ENCODE measurements at places on chromosomes 5 and 9. TPM values are rescaled to one million over a fixed set of nuclear protein-coding genes. Genes with fewer than 3 reads are reported as not detected.

DNA sequence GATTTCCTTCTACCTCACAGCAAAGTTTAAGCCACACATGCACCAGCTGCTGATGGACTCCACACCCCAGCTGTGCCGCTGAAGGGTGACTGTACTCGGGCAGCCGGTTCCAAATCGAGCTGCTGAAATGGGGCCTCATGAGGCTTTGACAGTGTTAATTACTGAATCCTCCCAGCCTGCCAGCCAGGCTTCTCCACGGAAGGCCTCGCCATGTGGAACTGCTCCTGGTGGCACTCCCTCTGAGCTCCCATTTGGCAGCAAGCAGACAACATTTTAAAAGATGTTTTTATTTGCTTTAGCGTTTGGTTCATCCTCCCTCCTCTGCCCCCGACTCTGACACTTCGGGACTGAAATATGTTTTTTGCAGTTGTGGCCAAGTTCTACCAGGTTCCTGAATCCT, 479.4 kb upstream of the MPDZ start:
- no peaks in the 10 kb centered on the region for H3K4me1 ChIP-seq
- H3K27ac ChIP-seq = no peak overlapping the region
- no peak overlapping the region for H3K4me3 ChIP-seq

GRCh38 chr9:130461218-130461630, 16.5 kb downstream of the ASS1 start:
- H3K27me3 ChIP-seq = peaks cover 16% of the 10 kb centered on the region
- no peak overlapping the region for H3K4me3 ChIP-seq
- H3K36me3 ChIP-seq = no peaks in the 10 kb centered on the region
- H3K27ac ChIP-seq = no peak overlapping the region
- H3K4me1 ChIP-seq = no peaks in the 10 kb centered on the region

GRCh38 chr9:131887680-131888079, 147.8 kb upstream of the RAPGEF1 start:
- no peak for DNase-seq
- H3K27me3 ChIP-seq = no peaks in the 10 kb centered on the region
- H3K27ac ChIP-seq = no peak overlapping the region
- peaks cover 4% of the 10 kb centered on the region for H3K36me3 ChIP-seq

- H3K4me3 ChIP-seq = no peak overlapping the region
- H3K4me1 ChIP-seq = peaks cover 6% of the 10 kb centered on the region
- DNase-seq = no peak
- H3K36me3 ChIP-seq = no peaks in the 10 kb centered on the region
- no peaks in the 10 kb centered on the region for H3K27me3 ChIP-seq
These were observed 12.2 kb downstream of the IRF1 start for GRCh38 chr5:132478366-132478871.

GRCh38 chr9:108041551-108041950, 552.0 kb upstream of the KLF4 start:
- H3K36me3 ChIP-seq = no peaks in the 10 kb centered on the region
- peaks cover 57% of the 10 kb centered on the region for H3K27me3 ChIP-seq
- no peak for DNase-seq
- no peak overlapping the region for H3K27ac ChIP-seq
- H3K4me3 ChIP-seq = no peak overlapping the region

DNA sequence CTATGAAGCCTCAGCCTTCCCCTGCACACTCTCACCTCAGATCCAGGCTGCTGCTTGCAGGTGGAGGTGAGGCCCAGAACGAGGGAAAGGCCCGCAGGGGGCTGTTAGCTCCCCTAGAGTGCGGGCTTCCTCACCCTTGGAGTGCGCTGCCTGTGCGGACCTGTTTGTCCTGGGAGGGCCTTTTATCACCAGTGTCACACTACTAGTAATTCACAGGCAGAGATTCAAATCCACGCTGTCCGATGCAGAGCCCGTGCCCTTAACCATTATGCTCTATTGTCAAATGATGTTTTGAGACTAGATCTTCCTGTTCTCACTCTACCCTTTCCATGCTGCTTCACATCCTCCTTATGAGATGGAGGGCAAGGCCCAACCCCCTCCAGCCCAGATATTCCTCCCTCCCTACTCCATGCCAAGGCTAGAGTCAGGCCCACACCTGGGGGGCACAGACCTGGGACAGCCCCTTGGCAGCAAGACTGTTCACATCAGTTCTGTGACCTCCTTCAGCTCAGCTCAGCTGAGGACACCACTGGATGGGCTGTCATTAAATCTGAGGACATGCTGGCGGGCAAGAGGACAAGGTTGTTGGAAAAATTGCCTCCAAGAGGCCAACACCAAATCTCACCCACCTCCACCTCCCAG, 112.8 kb upstream of the SPOCK1 start:
- no peaks in the 10 kb centered on the region for H3K36me3 ChIP-seq
- no peak overlapping the region for H3K4me3 ChIP-seq
- H3K4me1 ChIP-seq = peaks cover 5% of the 10 kb centered on the region

- H3K36me3 ChIP-seq = peaks cover 2% of the 10 kb centered on the region
- no peak overlapping the region for H3K4me3 ChIP-seq
- no peak for DNase-seq
- peaks cover 18% of the 10 kb centered on the region for H3K27me3 ChIP-seq
- H3K27ac ChIP-seq = peak overlapping the region; percentile 22
- peaks cover 15% of the 10 kb centered on the region for H3K4me1 ChIP-seq
These were observed 277.0 kb downstream of the SMARCA2 start for GRCh38 chr9:2291980-2292704.

GRCh38 chr5:86665984-86666760, 48.4 kb downstream of the COX7C start:
- H3K36me3 ChIP-seq = peaks cover 2% of the 10 kb centered on the region
- H3K4me1 ChIP-seq = peaks cover 6% of the 10 kb centered on the region
- no peaks in the 10 kb centered on the region for H3K27me3 ChIP-seq
- no peak overlapping the region for H3K27ac ChIP-seq
- no peak overlapping the region for H3K4me3 ChIP-seq

DNA sequence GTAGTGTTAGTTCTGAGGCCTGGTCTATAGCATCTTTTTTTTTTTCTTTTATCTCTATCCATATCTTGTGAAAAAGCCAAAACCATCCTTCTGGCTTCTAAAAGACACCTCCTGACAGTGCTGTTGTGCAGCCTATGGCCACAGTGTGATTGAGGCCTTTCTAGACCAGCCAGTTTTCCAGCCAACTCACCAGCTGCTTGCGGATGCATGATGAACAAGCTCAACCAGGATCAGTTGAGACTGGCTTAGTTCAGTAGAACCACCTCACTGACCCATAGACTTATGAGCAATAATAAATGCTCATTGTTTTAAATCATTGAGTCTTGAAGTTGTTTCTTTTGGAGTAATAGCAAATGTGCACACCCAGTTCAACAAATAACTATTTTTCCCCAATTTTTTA, 296.9 kb downstream of the FAM170A start:
- no peak overlapping the region for H3K4me3 ChIP-seq
- H3K36me3 ChIP-seq = no peaks in the 10 kb centered on the region
- no peak overlapping the region for H3K27ac ChIP-seq
- DNase-seq = no peak
- no peaks in the 10 kb centered on the region for H3K27me3 ChIP-seq
- H3K4me1 ChIP-seq = peaks cover 3% of the 10 kb centered on the region

GRCh38 chr9:93123561-93124283, 10.3 kb downstream of the NINJ1 start:
- DNase-seq = no peak
- H3K36me3 ChIP-seq = peaks cover 1% of the 10 kb centered on the region
- no peak overlapping the region for H3K4me3 ChIP-seq
- H3K27me3 ChIP-seq = no peaks in the 10 kb centered on the region
- H3K4me1 ChIP-seq = peaks cover 3% of the 10 kb centered on the region

GRCh38 chr5:179964015-179964414, 56.3 kb upstream of the TBC1D9B start:
- peaks cover 37% of the 10 kb centered on the region for H3K36me3 ChIP-seq
- H3K4me3 ChIP-seq = no peak overlapping the region
- DNase-seq = no peak
- no peak overlapping the region for H3K27ac ChIP-seq
- H3K4me1 ChIP-seq = peaks cover 12% of the 10 kb centered on the region
- H3K27me3 ChIP-seq = no peaks in the 10 kb centered on the region

DNA sequence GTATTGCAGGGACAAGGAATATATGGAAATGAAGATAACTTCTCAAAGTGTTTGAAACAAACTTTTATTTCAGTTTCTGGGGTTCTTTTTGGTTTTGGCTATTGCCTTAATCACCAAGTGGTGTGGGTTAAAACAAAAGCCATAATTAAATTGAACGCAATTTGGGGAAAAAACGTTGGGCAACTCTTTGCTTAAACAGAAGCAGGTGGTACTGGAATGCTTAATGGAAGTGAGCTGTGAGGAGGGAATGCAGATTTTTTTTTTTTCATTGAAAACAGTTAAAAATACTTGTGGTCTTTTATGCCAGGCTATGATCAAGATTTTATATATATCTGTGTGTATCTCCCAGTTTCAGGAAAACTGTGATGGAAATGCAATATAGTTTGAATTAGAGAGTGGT, 195.7 kb upstream of the TUT7 start:
- no peaks in the 10 kb centered on the region for H3K4me1 ChIP-seq
- peaks cover 3% of the 10 kb centered on the region for H3K27me3 ChIP-seq
- no peak overlapping the region for H3K27ac ChIP-seq

- H3K4me1 ChIP-seq = no peaks in the 10 kb centered on the region
- no peaks in the 10 kb centered on the region for H3K27me3 ChIP-seq
- no peak overlapping the region for H3K4me3 ChIP-seq
- peaks cover 10% of the 10 kb centered on the region for H3K36me3 ChIP-seq
These were observed 30.3 kb downstream of the MELK start for GRCh38 chr9:36603006-36603405.

The IL9 gene
- total RNA-seq = not detected

The C9orf153 gene
- 0.69 TPM for total RNA-seq

The HRH2 gene
- total RNA-seq = 1.2 TPM

The SLC34A1 gene
- not detected for total RNA-seq

The OTP gene
- total RNA-seq = not detected

The PDE8B gene
- total RNA-seq = 4.0 TPM

The PSD2 gene
- total RNA-seq = 0.18 TPM

Measured in progenitor cell of endocrine pancreas (in vitro differentiated cells).